ENCODE measurements at places on chromosomes 6 and 20. TPM values are rescaled to one million over a fixed set of nuclear protein-coding genes. Genes with fewer than 3 reads are reported as not detected.

The SRMS gene
- not detected for total RNA-seq

The TGM2 gene
- total RNA-seq, result 70.3 TPM

The MCHR2 gene
- not detected for total RNA-seq

The GNL1 gene
- 63.3 TPM for total RNA-seq

The CASS4 gene
- total RNA-seq, result 2.4 TPM

The TINAG gene
- 0.31 TPM for total RNA-seq

The ADAM33 gene
- total RNA-seq, result 117 TPM

The SIRPA gene
- 55.5 TPM for total RNA-seq

The SAPCD1 gene
- 4.9 TPM for total RNA-seq

The FUCA2 gene
- 41.4 TPM for total RNA-seq

The RREB1 gene
- total RNA-seq, result 50.6 TPM

The CLPSL2 gene
- total RNA-seq, result not detected

The SSTR4 gene
- not detected for total RNA-seq

The MAS1L gene
- 0.36 TPM for total RNA-seq

The DDX27 gene
- total RNA-seq, result 31.2 TPM

The MCCD1 gene
- not detected for total RNA-seq

The SYCP2L gene
- total RNA-seq, result 1.3 TPM

The EFCAB8 gene
- 1.1 TPM for total RNA-seq

The TFAP2A gene
- total RNA-seq, result 1.6 TPM

The TP53TG5 gene
- total RNA-seq, result not detected

The OLIG3 gene
- not detected for total RNA-seq

The RBPJL gene
- total RNA-seq, result not detected

The CALHM4 gene
- total RNA-seq, result not detected

The WFDC2 gene
- total RNA-seq, result 4.1 TPM

The GPR63 gene
- 0.49 TPM for total RNA-seq

The PDYN gene
- total RNA-seq, result not detected

The CGAS gene
- 7.5 TPM for total RNA-seq

The ENPP4 gene
- total RNA-seq, result 22.0 TPM

The DEF6 gene
- 11.6 TPM for total RNA-seq

The PLG gene
- 0.58 TPM for total RNA-seq

The ZNF165 gene
- total RNA-seq, result 1.2 TPM

The PRL gene
- 0.36 TPM for total RNA-seq

The PHF20 gene
- 74.2 TPM for total RNA-seq

The CEBPB gene
- 113 TPM for total RNA-seq
